SJCRH30 (cell line): ENCODE measurements at places on chromosomes 7 and 10.

- no peak for DNase-seq
Observed at GRCh38 chr10:44178856-44179255, 206.0 kb downstream of the CXCL12 start.

DNA sequence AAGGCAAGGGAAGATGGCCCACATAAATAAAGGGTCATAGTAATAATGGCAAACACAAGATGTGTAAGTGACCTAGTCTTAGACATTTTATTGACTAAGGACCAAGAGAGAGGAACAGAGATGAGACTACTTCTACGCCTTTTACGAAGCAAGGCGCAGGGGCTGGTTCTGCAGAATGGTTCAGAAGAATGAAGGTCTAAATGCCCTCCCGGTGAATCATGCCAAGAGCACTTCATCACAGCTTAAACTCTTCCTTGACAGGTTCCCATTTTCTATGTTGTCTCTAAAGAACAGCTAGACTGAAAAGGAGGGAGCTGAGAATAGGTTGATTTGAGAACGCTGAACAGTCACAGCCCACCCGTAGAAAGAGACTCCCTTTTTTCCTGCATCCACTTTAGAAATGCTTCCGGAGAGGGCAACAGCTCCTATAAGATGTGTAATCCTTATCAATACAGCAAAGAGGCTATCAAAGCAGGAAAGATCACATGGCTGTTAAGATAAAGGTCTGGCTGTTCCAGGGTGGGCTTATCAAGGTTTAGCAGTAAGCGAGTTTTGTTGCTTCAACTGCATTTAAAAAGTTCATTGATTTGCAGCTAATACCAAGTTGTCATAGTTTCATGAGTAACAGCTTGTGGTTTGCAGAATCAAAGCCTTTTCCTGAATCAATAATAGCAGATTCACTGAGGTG, 93.4 kb upstream of the AUTS2 start:
- DNase-seq = no peak

- no peak for DNase-seq
Observed at GRCh38 chr10:122421054-122421625, 33.3 kb upstream of the ARMS2 start.

DNA sequence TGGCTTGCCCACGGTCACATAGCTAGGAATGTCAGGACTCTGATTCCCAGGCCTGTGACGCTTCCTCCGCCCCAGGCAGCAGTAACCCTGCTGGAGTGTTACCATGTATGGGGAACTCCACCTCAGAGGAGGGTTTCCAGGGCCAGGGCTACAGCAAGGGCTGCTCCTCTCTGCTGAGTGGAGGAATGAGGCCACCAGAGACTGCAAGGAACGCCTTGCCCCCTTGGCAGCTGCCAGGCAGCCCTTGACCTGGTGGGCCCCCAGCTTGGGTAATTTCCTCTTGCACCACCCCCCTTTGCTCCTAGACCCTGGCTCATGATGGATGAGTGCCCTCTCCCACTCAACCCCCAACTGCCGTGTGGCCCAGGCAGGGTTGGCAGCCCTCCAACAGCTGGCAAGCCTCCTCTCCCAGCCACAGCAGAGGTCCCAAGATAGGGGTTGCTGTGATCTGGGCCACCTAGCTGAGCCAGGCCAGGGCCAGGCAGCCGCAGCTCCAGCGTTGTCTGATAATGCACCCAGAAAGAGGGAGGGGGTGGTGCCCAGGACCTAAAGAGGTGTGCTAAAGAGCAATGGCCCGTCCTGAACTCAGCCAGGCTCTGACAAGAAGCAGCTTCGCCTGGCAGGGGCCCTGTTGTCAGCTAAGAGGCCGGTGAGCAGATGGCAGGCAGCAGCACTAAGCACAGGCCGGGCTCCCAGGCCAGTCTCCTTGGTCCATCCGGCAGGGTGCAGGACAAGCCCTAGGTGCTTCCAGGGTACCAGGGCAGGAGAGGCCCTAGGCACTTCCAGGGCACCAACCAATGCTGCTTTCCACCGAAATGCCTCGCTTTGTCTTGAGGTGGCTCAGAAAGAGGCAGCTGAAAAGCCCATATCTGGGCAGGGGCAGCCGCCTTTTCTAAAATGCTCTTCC, 35.4 kb downstream of the DRGX start:
- peak; percentile 80 for DNase-seq

DNA sequence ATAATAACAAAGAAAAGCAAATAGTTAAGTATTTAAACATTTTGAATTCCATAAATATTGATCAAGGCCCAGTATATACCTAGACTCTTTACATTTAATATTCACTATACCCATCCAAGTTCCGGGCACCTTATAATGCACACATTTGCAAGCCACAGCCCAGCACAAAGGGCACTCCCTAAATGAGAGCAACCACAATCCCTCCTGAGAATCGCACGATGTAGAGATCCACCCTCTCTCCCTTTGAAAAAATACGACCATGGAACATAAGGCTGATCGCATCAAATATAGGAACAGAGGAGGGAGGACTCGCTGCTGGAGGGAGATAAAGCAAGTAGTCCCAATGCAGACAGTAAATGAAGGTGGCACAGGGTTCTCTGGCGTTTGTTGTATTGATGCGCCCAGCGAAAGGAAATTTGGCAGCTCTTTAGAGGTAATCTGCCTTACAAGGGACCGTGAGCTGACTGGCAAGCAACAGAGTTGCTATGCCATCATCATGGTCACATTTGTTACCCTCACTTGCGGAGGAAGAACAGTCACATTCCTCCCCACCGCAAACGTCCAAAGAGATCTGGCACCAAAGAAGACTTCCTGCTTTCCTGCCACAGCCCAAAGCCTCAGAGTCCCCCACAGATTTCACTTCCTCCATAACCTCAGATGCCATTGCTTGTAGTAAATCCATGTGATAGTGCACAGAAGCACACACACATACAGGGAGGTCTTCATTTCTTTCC, 16.1 kb upstream of the TAS2R40 start:
- DNase-seq = peak; percentile 6

DNA sequence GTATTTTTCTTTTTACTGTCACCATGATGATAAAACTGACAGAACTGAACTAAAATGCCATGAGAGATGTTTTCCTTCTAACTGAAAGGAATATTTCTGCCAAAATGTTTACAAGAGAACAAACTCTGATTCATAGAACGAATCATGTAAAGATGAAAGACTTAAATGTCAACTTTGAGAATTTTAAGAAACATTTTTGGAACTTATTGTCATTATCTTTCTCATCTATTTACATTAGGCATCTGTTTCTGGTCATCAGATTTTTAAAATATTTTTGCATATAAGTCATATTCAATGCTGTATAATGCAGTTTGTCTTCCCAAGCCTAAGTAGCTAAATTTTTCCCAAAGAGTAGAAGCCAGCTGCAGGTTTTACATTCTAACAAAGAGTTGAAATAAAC, 358.5 kb downstream of the TFEC start:
- DNase-seq = no peak

GRCh38 chr7:135910393-135911036, 66.6 kb downstream of the MTPN start:
- DNase-seq = peak; percentile 69

DNA sequence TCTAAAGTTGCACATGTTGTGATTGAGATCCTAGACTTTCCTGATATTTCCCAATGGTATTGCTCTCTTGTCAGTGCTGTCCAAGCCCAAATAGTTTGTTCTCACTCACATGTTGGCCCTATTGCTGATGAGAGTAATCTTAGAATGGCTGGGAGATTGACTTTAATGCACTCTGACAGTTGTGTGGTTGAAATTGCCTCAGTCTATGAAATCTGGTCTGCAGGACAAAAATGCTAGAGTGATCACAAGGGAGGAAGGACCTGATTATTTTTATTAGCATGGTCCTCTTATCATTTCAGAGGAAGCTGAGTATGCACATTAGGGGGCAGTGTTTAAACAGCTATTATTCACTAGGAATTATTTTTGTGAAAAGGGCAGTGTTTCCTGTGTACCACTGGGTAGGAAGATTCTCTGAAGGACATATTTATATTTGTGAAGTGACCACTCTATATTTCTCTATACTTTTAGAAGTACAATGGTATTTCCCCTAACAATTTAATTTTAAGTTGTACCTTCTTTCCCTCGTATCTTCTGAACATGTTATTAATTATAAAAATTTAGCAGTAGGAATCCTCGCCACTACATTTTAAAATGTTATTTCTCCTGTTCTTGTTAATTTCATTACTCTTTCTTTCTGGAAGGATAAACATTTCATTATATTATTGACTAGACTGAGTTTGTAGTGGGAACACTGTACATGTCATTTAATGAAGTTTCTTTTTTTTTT, 64.4 kb downstream of the SUGCT start:
- peak; percentile 32 for DNase-seq

- DNase-seq = no peak
Observed at GRCh38 chr7:99155211-99155610, 11.3 kb upstream of the SMURF1 start.

DNA sequence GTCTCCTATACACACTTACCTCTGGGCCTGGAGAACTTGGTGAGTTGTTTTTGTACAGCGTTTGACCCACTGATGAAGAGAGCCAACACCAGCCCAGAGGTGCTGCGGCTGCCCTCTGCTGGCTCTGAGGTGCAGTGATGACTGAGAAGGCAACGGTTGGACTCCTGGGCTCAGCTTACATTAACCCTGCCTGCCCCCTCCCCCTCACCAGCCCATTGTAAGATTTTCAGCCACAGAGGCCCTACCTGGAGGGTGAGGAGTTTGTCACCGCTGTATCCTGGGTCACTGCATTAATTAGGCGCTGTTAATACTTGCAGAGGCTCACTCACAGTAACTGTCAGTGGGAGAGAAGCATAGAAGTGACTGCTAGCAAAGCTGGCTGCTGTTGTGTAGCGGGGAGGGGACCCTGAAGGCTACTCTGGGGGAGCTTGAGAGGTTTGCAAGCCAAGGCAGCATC, 19.0 kb upstream of the ANKRD2 start:
- DNase-seq = peak; percentile 86

DNA sequence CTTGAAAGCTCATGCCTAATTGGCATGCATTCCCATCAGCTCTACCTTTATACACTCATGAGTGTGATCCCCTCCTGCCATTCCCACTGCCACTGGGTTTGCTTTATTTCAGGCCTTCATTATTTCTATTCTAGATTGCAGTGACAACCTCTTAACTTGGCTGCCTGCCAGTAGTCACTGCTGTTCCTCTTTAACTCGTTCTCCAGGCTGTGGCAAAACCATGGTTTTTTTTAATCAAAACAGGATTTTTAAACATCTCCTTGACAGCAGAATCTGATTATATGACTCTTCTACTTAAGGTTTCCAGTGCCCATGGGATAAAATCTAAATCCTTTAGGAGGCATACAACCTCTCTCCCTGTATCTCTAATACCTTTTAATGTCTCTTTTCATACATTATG, 223.7 kb upstream of the PCDH15 start:
- peak; percentile 14 for DNase-seq

DNA sequence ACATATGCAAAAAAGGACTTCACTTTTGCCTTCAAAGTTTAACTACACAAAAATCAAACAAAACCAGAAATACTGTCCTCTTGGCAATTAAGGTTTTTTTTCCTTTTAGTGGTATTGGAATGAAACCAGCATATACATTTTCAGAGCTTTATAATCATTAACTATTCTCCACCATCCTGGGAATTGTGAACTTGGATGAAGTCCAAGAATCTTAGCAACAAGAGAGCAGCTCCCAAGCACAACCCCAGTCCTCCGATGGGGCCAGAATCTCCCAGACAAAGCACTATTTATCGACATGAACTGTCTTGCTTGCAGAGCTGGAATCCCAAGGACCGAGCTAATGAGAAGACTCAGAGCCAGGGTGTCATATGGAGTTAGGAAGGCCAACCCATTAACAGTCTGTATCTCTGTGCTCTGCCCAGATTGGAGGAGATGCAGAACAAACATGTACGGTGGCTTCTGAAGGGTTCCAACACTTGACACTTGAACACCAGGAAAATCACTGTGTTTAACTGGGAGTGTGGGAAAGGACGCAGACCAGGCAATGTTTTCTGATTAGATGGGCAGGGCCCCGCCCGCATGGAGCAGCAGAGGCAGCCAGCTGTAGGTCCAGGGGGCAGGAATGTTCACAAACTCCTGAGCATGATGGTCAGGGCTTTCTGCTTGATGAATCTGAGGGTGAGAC, 35.5 kb downstream of the PPP1R3C start:
- DNase-seq = peak; percentile 20
